Skeletal muscle cell (primary cell): ENCODE measurements at places on chromosomes 6 and 20.

DNA sequence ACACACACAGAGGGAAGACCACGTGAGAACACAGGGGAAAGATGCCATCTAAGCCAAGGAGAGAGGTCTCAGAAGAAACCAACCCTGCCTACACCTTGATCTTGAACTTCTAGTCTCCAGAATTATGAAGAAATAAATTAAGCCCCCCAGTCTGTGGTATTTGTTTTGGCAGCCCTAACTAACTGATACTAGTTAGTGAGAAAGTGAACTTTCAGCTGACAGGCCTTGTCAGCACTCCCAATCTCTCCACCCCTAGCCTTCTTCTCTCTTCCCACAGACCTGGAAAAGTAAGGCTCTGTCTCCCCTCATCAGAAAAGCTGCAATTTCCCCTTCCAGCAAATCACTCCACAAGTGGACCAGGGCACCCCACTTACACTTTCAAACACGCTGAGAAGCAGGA lies 108.6 kb upstream of the CDYL start:
- DNase-seq = no peak

DNA sequence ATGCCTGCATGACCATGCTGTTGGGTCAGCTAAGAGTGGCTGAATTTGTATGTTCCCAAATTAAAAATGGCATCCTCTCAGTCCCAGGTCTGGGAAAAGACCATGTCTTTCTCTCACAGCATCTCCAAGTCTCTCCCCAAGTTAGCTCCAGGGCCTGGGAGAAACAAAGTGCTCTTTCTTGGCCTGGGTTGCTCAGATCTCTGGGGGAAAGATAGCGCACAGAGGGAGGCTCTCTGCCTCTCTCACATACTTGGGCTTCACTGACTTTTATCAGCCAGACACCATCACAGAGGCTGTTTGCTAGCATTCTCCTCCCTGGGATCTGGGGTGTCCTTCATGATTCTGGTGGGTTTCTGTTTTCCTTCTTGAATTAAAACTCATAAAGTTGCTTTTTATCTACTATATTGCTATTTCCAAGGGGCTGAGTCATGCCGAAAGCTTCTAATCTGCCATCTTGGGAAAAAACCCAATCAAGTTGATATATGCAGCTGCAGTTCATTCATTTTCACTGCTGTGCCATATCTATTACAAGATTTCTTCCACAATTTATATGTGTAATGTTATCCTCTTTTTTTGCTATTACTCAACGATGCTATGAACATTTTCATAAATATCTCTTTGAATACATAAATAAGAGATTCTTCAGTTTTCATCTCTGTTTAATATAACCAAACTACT lies 190.2 kb downstream of the MOXD1 start:
- DNase-seq = no peak

GRCh38 chr6:155498370-155498769 lies 42.7 kb upstream of the NOX3 start:
- DNase-seq = no peak

DNA sequence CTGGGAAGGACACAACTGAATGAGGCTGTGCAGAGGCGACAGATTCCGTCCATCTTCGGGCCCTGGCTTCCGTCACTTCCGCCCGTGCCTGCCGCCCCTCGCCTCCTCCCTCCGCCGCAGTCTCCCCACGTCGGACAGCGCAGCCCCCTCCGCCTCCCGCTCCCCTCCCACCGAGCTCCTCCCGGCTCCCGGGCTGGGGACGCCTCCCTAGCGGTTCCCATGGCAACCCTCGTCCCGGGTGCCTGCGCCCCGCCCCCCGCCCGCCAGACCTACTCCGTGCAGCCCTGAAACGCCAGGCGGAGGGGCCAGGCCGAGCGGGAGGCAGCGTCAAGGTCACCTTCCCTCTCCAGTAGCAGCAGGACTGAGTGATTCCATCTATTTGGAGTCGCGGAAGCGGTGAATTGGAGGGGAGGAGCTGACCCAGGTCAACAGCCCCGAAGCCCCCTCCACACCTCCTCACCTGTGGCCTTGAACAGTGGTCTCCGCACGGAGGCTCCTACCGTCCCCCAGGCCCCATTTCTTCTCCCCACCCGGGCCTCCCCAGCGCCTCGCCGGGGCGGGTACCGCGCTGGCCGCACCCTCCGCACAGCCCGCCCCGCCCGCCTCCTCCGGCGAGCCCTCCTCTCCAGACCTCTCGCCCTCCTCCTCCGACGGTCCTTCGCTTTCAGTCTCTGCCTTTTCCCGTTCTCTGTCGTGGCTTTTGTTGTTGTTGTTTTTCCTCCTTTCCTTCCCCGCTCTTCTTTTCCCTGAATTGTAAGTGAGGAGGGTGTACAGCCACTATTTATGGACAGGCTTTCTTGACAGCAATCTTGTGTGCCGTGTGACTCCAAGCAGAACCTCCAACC lies 951 bp downstream of the NRSN2 start:
- peak; percentile 82 for DNase-seq

DNA sequence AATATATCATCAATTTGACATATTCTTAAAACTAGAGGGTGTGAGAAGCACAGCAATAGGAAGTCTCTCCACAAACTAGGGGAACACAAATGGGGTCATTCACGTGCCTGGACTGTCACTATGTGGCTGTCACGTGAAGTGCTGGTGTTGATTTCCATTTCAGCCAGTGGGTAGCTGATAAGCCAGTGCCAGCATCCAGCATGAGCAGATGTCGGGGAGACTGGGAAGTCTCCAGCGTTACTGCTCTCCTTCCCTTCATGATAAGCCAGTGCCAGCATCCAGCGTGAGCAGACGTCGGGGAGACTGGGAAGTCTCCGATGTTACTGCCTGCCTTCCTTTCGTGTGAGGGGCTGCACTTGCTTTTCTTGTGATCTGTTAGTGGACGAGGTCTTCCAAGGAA lies 5.6 kb upstream of the SLC17A9 start:
- no peak for DNase-seq

DNA sequence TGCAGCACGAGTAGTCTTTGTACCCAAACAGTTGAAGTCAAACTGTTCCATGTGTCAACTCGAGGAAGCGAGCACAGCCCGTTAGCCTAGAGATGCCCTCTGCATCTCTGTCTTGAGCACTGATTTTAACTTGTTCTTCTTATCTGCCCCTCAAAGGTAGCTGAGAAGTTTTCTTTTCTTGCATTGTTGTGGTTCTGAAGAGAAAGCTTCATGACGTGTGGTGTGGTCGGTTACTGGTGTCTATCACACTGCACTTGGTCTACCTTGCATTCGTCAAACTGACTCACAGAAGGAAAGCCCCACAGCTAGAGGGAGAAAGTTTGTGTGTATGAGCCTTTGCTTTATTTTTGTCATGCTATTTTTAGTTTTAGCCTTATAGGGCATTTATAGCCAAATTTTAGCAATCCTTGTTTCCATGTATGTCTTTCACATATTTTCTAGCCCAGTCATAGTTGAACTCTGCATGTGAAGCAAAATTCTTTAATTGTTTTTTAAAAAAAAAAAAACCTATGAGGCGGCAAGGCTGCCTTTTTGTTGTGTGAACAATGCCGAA lies 115.1 kb downstream of the JAG1 start:
- peak; percentile 86 for DNase-seq

DNA sequence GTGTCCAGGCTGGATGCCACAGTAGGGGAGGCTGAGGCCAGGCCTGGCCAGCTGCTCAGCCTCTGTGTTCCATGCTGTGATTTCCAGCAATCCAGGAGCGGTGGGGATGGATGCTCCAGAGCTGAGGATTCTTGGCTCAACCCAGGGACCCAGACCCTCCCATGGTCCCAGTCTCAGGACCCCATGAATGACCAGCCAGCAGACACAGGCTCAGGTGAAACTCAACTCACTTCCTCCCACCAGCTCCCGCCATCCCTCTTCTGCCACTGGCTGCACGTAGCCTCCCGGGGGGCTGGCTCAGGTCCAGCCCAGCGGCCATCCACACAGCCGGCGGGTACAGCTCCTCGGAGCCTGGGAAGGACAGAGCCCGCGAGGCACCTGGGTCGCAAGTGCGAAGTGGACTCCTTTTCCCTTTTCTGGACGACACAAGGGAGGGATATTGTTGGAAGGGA lies 54.5 kb upstream of the DACT2 start:
- no peak for DNase-seq

- DNase-seq = peak; percentile 41
Measured at GRCh38 chr6:111534231-111534751, 51.3 kb upstream of the REV3L start.
